ENCODE measurements at places on chromosomes 2 and 18.

- DNase-seq = peak; percentile 82
Measured at GRCh38 chr2:23505984-23506380, 121.0 kb downstream of the KLHL29 start.

DNA sequence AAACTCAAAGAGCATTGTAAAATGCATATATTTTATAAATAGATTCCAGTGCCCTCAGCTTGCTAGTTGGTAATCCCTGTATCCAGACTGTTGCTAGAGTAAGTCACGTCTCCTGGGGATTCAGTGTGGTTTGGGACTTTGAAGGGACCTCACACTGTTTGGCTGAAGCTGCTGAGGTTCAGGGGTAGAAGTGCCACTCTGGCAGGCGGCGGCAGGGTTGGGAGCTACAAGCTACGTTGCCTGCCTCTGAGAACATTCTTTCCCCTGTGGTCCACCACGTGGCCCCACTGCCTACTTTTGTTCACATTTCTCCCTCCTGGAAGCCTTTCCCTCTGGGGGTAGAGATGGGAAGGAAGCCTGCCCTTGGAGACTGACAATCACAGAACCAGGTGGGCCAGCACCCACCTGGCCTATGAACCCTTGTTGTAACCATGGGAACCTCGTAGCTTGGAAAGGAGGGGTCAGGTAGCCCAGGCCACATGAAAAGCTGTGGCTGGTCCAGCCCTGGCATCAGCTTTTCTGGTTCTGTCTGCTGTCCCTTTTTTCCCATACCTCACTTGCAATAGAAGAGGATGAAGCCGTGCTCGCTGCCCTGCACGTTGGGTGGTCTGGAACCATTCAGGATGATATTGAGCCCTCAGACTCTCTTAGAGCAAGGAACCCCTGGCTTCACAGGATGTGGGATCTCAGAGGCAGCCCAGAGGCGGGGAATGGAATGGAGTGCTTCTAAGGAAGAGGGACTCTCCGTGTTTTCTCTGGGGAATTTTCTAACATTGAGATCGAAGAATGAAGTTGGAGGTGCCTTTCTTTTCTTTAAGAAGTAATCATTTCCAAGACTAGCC, 2.9 kb downstream of the RNF144A start:
- no peak for DNase-seq

- DNase-seq = no peak
Measured at GRCh38 chr18:74128159-74128558, 19.5 kb downstream of the FBXO15 start.

DNA sequence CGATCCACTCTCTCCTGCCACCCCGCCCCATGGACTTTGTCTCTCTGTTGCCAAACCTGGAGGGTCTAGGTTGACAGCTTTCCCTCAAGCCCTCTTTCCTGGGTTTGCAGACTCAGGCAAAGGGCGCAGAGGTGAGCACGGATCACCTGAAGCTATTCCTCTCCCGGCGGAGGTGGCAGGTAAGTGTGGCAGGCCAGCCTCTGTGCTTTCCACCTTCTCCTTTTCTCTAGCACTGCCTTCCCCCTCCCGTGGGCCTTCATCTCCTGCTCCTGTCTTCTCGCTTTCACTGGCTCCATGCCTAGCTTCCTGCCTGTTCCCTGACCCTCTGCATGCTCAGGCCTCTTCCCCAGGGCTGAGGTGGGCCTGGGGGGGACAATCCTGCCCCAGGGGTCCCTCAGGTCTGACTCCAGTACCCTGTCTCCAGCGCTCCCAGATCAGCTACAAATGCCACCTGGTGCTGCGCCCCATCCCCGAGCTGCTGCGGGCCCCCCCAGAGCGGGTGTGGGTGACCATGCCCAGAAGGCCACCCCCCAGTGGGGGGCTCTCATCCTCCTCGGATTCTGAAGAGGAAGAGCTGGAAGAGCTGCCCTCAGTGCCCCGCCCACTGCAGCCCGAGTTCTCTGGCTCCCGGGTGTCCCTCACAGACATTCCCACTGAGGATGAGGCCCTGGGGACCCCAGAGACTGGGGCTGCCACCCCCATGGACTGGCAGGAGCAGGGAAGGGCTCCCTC, 15.9 kb upstream of the GMPPA start:
- DNase-seq = no peak

DNA sequence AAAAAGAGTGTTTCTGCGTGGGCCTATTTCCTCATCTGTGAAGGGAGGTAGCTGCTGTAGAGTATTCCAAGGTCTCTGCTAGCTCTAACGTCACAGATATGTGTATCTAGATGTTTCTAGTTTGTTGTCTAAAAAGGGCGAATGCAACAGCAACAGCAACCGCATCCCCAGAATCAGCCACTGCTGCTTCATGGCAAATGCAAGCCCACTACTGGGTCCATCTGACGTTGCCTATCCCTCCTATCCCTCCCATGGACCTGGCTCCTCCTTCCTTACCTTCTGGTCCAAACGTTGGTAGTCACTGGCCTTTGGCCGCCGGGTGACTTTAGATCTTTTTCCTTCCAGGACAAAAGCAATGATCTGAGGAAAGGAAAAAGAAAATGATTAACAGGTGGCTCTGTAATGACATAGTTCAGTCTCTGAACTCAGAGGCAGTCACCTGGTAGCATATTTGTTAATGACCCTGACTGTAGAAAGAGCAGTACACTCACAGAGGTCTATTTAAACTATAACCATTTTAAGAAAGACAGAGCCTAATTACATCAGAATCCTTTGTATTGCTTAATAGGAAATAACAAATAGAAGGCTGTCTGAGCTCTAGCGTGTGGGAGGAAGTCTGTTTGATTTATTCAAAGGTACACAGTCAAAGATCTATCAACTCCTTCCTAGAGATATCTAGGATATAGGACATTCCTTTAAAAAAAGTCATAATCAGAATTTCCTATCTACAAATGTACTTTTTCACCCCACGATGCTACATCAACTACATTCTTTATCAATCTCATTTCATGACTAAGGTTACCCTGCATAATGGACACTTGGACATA, 2.9 kb downstream of the TGOLN2 start:
- DNase-seq = no peak

Measured in umbilical cord (tissue), 2 donors.